ENCODE measurements at places on chromosomes 11 and 22. TPM values are rescaled to one million over a fixed set of nuclear protein-coding genes. Genes with fewer than 3 reads are reported as not detected.

Gene APOL5
- not detected for total RNA-seq

Gene INPP5J
- not detected for total RNA-seq

GRCh38 chr22:30906411-30906810, 62.2 kb downstream of the MORC2 start:
- no peaks in the 10 kb centered on the region for H3K27me3 ChIP-seq
- H3K27ac ChIP-seq: no peak overlapping the region
- H3K4me3 ChIP-seq: no peak overlapping the region
- H3K36me3 ChIP-seq: no peaks in the 10 kb centered on the region
- no peaks in the 10 kb centered on the region for H3K4me1 ChIP-seq

DNA sequence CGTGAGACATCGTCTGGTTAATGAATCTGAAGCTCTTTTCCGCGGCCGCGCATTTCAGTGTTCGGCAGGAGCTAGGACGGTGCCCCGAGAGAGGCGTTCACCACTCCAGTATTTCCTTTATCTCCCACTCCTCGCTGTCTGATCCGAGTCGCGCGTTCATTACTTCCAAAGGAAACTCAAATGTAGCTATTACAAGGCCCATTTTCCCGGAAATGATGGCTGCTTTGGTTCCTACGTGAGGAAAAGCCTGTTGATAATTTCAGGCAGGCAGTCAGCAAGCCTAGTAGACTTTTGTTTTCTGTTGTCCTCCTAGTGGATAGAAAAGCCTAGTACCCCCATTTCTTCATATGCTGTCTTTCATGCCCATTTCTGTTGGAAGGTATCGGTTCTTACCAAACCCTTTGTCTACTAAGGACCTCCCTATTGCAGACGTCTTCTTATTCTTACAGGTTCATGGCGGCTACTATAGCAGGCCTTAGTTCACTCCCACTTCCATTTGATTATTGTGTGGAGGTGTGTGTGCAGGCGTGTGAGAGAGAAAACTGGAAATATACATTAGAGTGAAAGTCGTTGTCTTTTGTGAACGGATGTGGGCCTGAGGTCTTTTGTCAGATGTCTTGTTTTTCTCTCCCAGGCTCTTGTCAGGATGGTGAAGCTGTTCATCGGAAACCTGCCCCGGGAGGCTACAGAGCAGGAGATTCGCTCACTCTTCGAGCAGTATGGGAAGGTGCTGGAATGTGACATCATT, 737 bp downstream of the RBM4 start:
- no peaks in the 10 kb centered on the region for H3K27me3 ChIP-seq
- H3K27ac ChIP-seq: peak overlapping the region; percentile 91
- peaks cover 56% of the 10 kb centered on the region for H3K36me3 ChIP-seq

All from natural killer cell treated with Interleukin-12 subunit alpha and Interleukin-12 subunit beta and Interleukin-15 and Interleukin-18, amount 100 ng/mL, for 72 hours (primary cell).